ENCODE measurements at places on chromosomes 16 and 17.

DNA sequence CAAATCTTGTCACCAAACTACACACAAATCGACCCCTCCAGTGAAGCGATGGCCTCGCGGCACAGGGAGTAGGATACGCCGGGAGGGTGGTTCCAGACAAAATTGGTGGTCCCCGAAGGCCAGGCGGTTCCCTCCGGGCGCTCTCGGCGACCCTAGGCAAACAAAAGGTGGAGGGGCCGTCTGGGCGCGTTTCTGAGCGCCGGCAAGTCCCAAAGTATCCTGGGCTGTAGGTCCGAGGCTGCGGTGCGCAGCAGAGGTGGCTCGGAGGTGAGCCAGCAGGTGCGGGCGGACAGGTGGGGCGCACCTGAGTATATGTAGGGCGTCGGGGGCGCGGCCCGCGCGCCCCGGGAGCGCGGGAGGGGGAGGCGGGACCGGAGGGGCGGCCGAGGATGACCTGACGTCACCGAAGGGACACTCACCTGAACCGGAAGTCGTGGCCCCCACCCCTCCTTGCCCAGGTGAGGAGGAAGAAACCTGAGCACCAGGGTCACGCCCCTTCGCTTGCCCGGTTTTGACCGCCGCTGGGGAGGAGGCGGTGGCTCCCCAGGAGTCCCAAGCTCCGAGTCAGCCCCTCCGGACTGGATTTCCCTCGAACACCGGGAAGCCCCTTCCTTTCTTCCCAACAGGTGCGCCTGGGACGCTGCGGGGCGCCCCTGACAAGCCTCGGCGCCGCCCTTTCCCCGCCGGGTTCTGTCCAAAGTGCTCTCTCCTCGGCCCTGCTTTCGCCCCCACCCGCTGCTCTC, at the start of gene CLDN7:
CLDN7 (minus strand) TSS at position 287 of the 743 bp plus-strand sequence. CDS start 435 bp downstream, outside the sequence.
- no peak for DNase-seq

- no peak for DNase-seq
These were observed 301.0 kb downstream of the CPPED1 start for GRCh38 chr16:12502676-12503075.

DNA sequence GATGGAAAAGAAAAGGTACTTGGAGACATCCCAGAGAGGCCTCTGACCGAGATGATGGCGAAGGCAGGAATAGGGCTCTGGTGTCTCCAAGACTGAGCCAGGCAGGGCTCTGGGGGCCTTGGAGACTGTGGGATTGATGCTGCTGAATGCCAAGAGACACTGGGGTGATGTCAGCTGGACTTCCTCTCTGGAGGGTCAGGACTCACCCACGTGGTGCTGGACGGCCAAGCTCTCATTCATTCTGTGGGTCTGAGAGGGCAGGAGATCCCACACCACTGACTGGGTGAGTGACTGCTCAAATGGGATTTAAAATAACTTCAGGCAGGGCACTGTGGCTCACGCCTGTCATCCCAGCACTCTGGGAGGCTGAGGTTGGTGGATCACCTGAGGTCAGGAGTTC, 64.8 kb downstream of the NT5M start:
- no peak for DNase-seq

- no peak for DNase-seq
These were observed 22.4 kb downstream of the CES1 start for GRCh38 chr16:55810451-55810961.

DNA sequence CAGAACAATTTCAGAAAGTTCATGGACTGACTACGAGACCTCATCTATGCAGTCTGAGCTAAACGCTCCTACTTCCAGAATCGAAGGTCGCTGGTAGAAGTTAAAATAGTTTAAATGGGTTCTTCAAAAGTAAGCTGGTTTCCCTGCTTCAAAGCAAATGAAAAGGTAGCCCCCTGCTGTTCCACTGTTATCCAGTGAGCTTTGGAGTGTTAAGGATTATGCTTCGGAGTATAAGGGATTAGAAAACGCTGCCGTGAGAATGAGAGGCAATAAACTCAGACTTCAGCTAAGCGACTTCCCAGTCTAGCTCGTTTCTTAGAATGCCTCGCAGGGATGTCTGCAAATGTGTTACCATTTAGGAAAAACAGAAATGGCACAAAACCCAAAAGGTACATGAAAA, 12.4 kb downstream of the MLYCD start:
- no peak for DNase-seq

DNA sequence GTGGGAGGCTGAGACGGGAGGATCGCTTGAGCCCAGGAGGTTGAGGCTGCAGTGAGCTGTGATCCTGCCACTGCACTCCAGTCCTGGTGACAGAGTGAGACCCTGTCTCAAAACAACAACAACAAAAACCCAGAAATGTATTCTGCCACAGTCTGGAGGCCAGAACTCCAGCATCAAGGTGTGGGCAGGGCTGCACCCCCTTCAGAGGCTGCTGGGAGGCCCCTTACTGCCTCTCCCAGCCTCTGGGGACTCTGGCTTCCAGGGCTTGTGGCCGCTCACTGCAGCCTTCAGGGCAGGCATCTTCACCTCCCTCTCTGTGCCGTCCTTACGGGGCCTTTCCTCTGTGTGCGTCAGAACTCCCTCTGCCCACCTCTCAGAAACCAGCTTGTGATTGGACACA, 209.4 kb upstream of the GSE1 start:
- DNase-seq = no peak

- DNase-seq = no peak
These were observed 22.1 kb downstream of the C17orf58 start for GRCh38 chr17:67974185-67974584.

- no peak for DNase-seq
These were observed 49.2 kb upstream of the CBFA2T3 start for GRCh38 chr16:89026121-89026612.

DNA sequence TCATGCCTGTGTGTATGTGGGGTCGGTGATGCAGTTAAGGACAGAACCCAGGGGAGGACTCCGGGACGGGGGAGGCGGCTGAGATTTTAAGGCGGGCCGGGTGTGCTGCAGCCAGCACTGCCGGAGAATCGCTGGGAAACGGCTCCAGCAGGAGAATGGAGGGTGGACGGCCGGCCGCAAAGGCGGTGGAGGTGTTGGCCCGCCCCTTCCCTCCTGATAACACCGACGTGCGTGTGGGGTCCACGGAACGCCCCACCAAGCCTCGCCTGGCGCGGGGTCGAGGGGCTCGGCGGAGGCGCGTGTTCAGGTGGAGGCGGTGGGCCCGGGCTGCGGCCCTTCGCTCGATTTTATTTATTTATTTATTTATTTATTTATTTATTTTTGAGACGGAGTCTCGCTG, 633 bp downstream of the ZNF843 start:
- DNase-seq = no peak

DNA sequence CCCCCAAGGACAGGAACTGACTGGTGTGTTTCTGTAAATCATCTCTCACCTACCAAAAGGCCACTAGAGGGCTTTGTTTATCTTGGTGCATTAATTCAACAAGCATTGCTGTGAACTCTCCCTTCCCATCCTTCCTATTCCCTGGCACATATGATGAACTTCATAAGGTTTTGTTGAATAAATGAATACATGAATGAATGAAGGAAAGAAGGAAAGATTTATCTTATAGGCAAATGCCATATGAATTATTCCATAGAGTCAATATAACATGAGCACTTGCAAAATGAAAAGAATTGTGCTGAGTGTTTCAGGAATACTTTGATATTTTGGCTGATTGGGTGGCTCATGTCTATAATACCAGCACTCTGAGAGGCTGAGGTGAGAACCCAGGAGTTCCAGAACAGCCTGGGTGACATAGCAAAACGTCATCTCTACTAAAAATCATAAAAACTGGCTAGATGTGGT, 4.3 kb downstream of the SPDYE4 start:
- peak; percentile 25 for DNase-seq

DNA sequence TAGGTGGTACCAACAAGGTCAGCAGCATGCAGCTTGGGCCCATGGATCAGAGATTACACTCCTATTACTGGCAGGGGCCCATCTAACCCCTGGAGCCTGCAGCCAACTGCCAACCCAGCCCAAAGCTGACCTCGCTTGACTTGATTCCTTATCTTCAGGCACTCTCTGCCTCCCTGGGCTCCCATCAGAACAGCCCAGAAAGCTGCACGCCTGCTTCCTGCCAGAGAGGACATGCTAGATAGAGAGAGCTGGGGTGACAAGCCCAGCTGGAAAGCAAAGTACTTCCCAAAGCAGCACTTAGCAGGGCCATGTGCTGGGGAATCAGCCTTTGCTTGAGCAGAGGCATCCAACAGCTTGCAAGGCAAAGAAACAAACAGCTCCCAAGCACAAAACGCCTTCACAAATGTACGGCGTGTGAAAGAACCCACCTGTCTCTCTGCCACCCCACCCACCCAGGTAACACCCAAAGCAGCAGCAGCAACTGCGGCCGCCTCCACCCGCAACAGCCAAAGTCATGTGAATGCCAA, 74.2 kb upstream of the NLK start:
- no peak for DNase-seq

DNA sequence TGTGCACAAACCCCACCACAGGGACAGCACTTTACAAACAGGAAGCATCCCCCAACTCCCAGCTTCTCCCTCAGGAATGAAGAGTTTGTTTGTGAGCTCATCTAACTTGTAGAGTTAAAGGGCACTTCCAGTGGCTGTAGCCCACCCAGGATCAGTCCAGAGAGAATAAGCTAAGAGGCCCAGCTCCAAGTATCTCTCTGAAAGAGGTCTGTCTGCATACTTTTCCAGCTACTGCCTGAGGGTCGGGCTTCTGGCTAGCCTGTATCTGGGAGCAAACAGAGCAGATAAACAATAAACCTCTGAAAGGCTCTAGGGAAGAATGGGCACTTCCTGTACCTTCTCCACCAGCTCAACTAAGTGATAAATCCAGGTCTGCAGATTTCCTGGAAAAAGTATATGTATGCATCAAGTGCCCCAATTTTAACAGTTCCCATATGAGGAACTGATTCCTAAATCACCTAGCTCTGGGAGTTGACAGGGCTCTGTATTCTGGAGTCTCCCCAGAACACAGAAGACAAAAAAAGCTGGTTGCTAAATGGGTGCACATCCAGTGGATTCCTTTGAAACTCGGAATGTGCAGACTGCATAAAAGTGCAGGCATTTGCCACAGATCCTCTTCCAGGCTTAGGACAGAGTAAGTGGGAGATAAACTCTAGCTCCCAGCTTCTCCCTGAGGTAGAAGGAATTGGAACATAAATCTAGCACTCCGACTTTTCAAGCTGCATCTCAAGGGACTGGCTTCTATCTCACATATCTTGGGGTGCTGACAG, 37.1 kb upstream of the MYLK3 start:
- no peak for DNase-seq

DNA sequence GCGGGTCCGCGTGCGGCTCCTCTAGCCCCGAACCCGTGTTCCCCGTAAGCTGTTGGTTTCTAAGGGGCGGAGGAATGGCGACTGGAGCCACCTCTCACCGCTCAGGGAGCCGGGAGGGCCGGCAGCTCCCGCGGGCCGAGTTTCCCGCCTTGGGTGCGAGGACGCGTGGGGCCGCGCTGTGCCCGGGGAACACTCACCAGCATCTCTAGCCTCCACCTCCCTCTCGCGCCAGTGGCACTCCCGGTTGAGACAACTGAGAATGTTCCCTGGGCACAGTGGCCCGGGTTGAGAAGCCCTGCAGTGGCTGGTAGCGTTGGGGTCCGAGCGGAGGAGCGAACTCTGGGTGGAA, 560 bp downstream of the TELO2 start:
- no peak for DNase-seq

DNA sequence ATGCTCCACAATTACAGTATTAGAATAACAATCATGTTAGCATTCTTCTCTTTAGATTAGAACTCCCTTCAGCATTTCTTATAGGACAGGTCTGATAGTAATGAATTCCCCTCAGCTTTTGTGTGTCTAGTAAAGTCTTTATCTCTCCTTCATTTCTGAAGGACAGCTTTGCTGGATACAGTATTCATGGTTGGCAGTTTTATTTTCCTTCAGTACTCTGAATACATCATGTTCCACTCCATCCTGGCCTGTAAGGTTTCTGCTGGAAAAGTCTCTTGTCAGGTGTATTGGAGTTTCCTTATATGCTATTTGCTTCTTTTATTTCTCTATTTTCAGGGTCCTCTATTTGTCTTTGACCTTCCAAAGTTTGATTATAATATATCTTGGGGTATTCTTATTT, 4.0 kb upstream of the ABCA10 start:
- no peak for DNase-seq

DNA sequence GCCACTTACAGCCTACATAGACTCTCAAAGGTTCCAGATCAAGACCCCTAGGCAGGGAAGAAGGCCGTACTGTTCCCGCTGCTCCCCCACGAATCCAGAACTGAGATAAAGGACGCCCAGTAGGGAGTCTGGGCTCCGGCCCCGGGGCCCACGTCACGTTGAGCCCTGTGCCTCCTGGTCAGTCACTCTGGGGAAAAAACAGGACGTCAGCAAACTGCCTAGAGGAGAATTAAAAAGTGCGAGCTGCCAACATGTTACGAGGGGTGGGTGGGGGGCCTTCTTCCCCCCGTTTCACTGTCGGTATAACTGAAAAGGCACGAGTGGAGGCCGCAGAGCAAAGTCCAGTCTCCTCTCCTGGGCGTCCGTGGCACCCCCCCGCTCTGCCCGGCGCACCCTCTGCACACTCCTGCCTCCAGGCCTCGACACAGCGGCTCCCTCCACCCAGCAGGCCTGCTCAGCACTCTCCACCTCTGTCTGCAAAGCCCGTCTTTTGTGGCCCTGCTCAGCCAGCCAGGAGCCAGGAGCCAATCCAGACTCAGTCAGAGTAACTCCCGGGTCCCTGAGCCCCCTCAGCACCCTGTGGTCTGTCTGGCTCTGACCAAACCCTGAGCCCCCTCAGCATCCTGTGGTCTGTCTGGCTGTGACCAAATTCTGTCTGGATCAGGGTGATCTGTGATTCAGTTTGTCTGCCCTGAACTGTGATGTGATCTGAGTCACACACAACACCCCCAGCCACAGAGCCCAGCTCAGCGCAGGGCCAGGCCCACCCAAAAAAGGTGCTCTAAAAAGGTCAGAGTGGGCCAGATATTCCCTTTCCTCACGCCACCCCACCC, 6.2 kb downstream of the ITGAE start:
- peak; percentile 20 for DNase-seq

DNA sequence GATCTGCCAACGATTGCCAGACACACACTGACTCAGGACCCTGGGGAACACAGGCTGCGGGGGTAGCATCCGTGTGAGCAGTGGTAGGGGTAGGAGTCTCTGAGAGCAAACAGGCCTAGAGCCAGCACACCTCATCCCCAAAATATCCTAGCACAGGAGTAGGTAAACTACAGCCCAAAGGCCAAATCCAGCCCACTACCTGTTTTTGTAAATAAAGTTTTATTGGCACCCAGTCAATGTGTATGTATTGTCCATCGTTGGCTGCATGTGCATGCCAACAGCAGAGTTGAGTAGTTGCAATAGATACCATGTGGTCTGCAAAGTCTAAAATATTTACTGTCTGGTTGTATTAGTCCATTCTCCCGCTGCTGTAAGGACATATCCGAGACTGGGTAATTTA, 55.5 kb upstream of the GPRC5B start:
- DNase-seq = no peak

DNA sequence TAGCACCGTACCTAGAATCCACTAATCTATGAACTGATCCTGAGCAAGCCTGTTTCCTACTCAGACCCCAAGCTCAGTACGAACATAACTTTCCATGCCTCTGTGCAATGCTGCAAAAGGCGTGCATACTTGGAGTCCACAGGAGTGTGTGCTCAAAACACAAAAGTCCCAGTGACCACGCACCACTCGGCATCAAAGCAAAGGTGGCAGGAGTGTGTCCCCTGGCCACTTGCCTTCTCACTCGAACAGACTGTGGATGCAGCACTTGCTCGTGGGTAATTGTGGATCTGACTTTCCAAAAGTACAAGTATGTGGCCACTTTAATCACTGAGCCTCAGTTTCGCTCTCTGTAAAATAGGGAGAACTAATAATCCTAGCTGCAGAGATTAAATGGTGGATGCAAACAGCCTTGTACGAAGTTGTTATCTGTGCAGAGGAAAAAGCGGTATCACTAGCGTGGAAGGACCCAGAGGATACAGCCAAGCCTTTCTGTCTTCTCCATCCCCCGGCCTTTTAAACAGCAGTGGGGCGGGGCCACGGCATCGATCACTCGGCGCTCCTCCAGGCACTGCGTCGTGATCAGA, 311 bp upstream of the KDM8 start:
- DNase-seq = peak; percentile 96

Measured in AG10803 (cell line).